Fibroblast of villous mesenchyme (primary cell): ENCODE measurements at places on chromosomes 7 and 10. TPM values are rescaled to one million over a fixed set of nuclear protein-coding genes. Genes with fewer than 3 reads are reported as not detected.

INMT gene
- total RNA-seq = 15.8 and 48.4 TPM in 2 replicates

ITPRID1 gene
- total RNA-seq = not detected in 2 replicates

ARMC3 gene
- not detected in 2 replicates for total RNA-seq

CHCHD2 gene
- total RNA-seq = 200 and 256 TPM in 2 replicates

NEUROG3 gene
- total RNA-seq = not detected in 2 replicates

ANXA8L1 gene
- 4.3 and 9.0 TPM in 2 replicates for total RNA-seq

AOAH gene
- total RNA-seq = not detected in 2 replicates

CLRN3 gene
- not detected in 2 replicates for total RNA-seq
